ENCODE measurements at places on chromosomes 16 and 17.

- no peak for DNase-seq
These were observed 54.1 kb upstream of the CREBBP start for GRCh38 chr16:3934491-3935181.

DNA sequence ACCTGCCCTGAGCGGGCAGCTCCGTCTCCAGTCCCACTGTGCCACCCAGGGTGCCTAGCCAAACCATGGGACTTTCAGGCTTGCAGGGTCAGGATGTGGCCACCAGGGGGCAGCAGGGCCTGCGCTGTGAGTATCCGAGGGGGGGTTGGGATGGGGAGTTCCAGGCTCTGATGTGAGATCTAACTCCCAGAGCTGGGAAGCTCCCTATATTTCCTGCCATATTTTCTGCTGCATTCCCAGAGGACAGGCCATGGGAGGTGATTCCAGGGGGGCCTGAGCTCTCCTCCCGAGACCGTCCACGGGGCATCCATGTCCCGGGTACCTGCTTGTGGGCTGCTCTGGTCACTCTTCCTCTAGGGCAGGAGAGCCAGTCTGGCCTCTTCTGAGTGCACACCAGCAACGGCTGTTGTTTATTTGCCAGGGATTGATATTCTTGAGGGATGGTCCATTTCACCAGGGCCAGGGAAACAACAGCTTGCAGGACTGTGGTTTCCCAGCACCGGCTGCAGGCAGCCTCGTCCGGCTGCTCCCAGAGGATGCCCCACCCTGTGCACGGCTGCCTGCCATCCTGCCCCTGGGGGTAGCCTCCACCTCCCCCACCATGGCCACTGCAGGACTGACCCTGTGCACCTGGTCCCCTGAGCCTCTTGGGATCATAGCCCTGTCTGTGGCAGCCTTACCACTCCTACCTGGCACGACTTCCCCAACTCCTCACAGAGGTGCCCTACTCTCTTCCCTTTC lies 1.2 kb downstream of the GPR142 start:
- peak; percentile 65 for DNase-seq

DNA sequence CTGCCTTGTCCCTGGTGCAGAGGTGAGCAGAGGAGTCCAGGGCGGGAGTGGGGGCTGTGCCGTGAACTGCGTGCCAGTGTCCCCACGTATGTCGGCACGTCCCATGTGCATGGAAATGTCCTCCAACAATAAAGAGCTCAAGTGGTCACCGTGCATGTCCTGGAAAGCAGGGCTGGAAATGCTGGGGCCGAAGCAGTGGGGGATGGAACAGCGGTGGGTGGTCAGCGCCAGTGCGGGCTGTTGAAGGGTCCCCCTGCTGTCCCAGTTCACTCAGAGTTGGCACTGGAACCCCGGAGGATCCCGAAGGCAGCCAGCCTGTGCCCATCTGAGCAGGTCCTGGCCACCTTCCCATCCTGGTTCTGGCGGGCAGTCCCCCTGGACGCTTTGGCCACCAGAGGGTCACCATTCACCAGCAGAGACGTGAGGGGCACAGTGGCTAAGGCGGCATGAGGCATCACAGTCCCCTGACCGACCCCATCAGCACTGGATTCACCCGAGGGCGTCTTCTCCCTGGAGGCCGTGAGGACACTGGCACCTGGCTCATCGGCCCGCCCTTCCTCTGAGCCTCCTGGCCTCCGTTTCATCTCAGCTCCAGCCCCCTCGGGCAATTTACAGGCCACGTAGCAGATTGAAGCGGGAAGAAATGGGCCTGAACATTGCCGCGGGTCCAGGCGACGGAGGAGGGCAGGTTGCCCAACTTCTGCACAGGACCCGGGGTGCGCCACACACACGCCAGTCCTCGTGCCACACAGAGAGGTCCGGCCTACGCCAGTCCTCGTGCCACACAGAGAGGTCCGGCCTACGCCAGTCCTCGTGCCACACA lies 10.1 kb downstream of the GCGR start:
- DNase-seq: no peak

DNA sequence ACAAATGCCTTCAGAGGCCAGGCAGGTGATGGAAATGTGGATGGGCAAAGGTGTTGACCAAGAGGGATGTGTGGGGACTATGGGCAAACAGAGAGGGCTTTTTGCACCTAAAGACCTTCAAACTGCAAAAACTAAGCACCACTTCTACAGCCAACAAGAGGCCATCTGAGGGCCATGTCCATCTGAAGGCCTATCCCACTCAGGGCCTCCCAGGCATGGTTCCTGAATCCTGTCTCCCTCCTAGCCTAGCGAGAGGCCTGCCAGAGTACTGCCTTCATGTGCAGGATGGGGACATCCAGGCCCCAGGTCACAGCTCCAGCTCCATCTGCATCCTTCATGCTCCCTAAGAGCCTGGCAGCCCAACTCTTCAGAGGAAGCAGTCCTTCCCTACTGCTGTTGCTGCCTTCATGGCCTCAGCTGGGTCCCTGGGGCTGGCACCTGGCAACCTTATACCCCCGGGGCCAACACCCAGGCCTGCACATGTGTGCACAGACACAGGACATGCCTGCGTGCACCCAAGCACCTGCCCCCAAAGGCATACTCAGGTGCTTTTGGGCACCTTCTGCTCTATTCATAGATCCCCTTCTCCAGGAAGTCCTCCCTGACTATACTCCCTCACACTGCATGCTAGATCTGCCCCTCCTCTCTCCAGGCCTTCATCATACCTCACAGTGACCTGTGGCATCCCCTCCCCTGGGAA lies 95.2 kb downstream of the C16orf78 start:
- peak; percentile 44 for DNase-seq

- DNase-seq: no peak
These were observed 7.8 kb upstream of the IL4R start for GRCh38 chr16:27305839-27306442.

DNA sequence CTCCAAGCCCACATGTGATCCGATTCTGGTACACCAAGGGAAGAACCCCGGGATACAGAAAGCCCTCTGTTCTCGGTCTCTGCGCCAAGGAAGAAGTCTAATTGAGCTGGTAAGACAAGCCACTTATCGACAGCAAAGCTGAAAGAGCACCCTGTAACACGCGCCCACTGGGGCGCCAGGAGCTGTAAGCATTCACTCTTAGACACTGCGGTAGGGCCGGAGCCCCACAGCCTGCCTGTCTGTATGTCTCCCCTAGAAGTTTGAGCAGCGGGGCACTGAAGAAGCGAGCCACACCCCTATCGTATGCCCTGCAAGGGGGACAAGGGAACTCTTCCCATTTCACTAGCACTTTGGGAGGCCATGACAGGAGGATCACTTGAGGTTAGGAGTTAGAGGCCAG lies 27.0 kb upstream of the MEIOC start:
- no peak for DNase-seq

- DNase-seq: no peak
These were observed 12.5 kb upstream of the ATP2A3 start for GRCh38 chr17:3976675-3977171.

GRCh38 chr16:60788631-60789030 lies 1247.6 kb downstream of the CDH8 start:
- no peak for DNase-seq

- DNase-seq: no peak
These were observed 33.9 kb downstream of the ANKFY1 start for GRCh38 chr17:4229627-4230541.

- no peak for DNase-seq
These were observed 147.0 kb downstream of the C16orf78 start for GRCh38 chr16:49520492-49521038.

DNA sequence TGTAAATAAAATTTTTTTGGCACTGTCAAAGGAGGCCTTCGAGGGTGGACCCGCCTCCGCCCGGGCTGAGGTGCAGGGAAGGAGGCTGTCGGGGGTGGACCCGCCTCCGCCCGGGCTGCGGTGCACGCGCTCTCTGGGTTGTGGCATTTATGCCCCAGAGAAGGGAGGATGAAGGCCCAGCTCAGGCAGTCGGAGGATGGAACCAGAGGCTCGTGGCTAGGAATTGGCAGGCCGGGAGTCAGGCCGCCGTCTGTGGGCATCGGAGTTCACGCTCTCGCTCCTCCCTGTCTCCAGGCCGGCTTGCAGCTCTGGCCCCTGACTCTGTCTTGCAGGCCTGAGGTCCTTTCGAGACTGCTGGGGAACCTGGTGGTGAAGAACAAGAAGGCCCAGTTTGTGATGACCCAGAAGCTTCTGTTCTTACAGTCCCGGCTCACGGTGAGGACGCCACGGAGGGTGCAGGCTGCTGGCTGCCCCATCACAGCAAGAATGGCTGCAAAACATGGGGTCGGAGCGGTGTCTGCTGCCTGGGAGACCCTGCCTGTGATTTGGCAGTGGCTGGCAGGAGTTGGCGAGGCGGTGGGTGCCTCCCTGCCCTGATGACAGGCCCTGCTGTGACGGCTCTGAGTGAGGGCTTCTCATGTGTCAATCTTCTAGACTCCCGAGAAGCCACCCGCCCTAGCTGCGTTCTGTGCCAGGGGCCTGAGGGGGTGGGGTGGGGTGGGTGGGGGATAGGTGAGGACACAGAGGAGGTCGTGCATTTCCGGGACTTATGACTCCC lies 5.9 kb downstream of the TELO2 start:
- no peak for DNase-seq

DNA sequence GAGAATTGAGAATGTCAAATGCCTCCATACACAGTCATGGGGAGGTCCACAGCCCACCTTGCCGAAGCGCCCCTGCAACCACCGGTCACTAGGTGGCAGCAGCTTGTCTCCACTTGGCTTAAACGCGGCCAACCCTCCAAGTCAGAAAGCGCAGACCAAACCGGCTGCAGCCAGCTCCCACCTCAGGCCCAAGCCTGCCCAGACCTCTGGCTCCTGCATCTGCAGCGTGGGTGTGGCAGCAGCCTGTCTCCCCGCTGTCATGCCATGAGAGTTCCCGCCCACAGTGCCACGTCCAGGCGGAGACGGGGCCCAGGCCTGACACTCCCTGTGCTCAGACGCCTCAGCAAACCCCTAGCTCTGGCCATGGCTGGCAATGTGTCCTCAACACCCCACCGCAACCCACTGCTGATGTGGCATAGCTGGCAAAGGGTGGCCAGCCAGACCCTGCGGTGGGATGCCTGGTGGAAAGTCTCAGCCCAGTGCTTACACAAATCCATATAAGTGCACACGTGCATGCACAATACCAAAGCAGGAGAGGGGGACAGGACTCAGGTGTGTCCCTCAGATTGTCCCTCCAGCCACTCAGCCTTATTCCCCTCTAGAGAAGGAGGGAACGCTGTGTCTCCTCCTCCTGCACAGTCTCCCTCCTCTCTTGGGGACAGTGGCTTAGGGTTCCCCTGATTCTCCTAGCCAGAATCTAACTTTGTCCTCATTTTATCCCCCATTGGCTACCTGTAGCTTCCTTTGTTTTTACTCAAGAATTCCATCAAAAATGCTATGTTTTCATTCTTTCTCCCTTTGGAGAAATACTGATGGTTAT lies 10.9 kb downstream of the COPZ2 start:
- peak; percentile 78 for DNase-seq

DNA sequence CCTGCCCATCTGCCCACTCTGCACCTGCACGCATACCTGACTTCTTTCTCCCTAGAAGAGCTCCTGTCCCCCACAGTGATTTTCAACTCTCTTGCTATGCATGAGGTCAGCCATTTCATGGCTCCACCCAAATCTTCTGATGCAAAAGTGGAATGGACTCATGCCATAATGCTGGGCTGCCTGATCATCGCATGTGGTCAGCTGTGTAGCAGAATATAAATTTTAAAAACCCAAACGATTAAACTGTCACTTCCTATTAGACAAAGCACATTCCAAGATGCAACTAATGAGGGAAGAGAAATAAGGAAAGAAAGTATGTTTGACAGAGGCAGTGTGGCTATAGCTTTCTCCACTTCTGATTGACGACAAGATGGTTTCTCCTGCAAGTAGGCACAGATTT lies 26.1 kb downstream of the GRIN2A start:
- no peak for DNase-seq

GRCh38 chr17:29158096-29158487 lies 22.1 kb downstream of the MYO18A start:
- no peak for DNase-seq

- DNase-seq: peak; percentile 50
These were observed 22.2 kb upstream of the NFATC3 start for GRCh38 chr16:68062910-68063393.

DNA sequence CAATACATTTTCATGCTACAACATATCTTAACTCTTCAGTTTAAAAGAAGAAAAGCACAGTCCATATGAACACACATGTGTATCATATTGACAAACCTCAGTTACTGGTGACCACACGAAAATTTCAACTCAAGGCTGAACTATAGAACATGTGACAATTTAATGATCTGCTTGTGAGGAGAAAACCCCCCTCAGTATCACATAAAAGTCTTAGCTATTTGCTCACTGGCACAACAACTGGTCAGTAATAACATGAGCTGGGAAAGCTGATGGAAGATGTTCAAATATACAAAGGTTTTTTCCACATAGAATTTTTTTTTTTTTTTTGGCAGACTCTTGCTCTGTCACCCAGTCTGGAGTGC lies 19.5 kb downstream of the ZNF652 start:
- DNase-seq: no peak

DNA sequence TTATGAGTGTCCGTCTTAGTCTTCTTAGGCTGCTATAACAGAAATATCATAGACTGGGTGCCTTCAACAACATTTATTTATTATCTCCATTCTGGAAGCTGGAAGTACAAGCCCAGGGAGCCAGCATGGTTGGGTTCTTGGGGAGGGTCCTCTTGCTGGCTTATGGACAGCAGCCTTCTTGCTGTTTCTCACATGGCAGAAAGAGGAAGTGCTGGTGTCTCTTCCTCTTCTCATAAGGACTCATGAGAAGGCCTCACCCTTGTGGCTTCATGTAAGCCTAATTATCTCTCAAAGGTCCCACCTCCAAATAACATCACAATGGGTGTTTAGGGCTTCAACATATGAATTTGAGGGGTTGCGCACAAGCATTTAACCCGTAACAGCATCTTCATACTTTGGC lies 207.0 kb upstream of the COX10 start:
- no peak for DNase-seq

DNA sequence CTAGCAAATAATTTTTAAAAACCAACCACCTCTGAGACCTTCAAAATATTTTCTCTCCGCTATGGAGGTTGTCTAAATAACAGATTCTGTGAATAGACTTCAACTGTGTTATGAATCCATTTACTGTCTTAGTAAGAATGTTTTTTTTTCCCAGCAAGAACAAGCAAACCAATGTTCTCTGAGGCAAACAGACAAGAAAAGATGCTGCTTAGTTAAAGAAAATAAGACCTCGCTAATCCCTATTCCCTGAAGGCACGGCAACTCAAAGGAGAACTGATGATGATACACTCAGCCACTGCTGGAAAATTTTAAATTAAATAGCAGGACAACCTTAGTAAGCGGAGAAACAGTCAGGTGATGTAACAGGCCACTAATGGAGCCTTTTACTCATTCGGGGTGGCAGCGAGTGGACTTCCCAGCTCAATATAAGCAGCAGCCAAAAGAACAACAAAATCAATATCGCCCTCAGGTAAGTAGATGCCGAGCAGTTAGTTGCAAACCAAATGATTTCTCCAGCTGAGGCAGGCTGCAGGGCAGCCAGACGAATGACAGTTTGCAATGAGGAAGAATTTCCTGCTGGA lies 81.8 kb downstream of the CPPED1 start:
- DNase-seq: no peak
